ENCODE measurements at places on chromosomes 5 and 9.

GRCh38 chr5:33806738-33807442 lies 84.9 kb downstream of the ADAMTS12 start:
- no peak for DNase-seq

GRCh38 chr5:99621772-99622681 lies 693.2 kb upstream of the CHD1 start:
- no peak for DNase-seq

DNA sequence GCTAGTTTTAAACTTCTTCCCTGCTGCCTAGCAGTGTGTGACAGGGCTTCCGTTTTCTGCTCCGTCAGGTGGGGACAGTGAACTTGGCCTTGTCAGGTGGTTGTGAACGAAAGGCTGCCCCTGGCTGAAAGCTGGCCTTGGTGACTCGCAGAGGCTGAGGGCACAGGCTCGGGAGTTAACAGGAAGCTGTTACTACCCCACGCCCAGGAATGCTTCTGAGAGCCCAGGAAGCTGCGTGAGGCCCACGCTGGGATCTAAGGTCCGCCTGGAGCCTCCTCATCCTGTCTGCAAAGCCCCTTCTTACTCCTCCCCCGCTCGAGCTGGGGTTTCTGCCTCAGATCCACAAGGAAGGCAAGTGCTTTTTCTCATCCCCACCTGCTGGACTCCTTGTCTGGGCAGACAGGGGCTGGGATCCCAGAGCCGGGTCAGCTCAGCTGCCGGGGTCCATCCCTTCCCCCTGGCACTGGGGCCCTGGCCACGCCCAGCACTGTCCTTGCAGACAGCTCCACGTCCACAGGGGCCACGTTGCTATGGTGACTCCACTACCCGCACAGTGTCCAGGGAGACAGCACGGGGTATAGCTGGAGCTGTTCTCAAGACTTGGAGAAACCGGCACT lies 124.7 kb upstream of the TBC1D2 start:
- no peak for DNase-seq

GRCh38 chr9:69542058-69542457 lies 130.1 kb downstream of the APBA1 start:
- DNase-seq = no peak

- no peak for DNase-seq
Measured at GRCh38 chr5:37836235-37836591, 3.6 kb downstream of the GDNF start.

- DNase-seq = no peak
Measured at GRCh38 chr9:136572003-136572827, 26.4 kb upstream of the NOTCH1 start.

DNA sequence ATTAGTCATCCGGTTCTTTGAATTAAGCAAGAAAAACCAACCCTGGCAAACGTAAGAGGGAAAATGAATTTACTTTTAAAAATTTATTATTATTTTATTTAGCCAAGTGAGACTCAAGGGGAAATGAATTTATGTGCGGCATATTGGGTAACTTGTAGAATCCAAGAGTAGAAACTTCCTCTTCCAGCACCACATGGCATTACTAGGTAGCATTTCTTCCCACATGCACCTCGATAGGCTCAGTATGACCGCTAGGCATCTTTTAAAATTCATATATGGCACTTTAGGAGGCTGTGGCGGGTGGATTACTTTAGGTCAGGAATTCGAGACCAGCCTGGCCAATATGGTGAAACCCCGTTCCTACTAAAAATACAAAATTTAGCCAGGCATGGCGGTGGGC lies 17.6 kb upstream of the MYO10 start:
- DNase-seq = no peak

- no peak for DNase-seq
Measured at GRCh38 chr5:83472508-83473345, 1.2 kb downstream of the VCAN start.

DNA sequence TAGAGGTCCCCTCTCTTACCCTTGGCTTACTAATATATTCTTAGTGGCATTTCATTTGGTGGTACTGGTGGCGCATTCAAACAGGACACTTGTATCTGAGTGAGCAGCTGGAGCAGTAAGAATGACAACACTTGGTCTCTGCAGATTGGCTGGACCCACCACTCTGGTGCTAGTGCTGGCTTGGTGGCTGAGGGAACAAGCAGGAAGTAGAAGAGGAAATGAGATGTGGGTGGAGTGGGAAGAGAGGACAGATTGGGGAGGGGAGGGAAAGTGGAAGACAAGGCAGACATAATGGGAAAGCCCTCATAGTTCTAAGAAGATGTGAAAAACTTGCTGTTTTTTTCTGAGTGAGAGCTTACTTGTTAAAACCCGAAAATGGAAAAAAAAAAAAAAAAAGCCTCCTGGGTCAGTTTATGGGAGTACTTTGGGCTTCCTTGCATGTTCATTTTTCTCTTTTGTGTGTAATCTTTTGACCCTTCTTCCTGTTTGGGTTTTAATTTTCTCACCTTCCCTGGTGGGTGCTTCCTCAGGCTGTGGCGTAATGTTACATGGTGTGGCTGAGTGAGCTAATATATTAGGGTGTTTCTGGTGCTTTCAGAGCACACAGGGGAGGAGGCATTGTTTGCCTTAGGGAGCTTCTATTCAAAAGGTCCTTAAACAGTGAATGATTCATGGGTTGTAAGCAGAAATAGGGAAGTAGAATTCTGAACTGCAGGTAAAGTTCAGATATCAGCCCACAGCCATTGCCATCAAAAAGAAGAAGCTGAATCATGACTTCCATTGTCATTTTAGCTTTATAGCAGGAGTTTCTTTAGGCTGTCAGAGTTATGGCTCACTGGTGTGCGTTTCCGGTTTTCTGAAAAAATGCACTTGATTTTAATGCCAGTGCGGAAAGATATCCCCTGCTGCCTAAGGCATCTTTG lies 52.3 kb downstream of the TLE4 start:
- peak; percentile 9 for DNase-seq

DNA sequence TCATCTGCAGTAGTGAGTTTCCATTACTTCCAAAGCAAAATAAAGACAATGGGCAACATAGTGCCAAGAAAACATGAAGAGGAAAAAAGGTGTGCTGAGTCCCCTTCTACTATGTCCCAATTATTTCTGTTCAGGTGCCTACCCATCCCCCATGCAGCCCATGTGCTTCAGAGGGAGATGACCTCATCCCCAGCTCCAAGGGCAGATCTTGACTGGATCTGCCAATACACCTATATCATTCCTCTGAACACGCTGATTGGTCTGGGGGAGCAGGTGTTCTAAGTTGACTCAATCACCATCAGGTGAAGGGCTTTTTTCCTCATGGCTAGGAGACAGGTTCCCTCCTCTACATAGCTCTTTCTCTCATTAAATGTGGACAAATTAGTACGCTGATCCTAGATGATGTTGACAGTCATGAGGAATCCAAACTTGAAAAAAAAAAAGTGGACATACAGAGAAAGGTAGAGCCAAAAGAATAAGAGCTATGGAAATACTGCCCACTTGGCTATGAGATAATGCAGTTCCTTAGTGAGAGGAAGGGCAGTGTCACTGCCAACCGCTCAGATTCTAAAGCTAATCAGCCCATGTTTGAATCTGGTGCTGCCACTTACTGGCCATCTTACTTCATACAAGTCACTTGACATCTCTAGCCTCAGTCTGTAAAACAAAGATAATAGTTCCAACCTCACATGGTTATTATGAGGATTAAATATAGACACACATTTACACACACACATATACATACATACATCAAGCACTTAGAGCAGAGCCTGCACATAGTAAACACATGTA lies 23.1 kb downstream of the PRELID2 start:
- DNase-seq = no peak

GRCh38 chr5:132008961-132009680 lies 2.3 kb downstream of the ACSL6 start:
- DNase-seq = no peak

DNA sequence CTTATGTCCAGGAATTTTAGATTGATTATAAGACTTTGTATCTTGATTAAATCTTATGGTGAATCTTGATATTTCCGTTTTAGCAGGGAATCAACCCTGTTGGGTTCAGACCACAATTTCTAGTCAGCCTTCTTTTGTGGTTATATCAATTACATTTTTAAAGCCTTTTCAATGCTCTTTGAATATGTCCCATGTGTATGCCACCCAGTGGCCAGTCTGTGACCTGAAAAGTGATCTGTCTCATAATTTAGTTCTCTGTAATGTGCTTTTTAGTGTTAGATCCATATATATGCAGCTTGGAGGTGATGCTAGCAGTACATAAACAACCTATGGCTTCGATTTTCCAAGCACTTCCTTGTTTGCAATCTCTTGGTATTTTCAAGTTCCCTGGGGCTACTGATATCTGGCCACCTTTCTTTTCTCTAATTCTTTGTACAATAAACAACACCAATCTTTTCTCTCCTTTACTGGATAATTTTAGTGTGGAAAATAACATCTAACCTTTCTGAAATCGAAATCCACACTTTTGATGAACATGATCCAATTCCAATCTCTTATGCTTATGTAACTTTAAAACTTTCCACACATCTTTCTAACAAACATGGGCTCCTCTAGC lies 28.8 kb downstream of the PDE8B start:
- DNase-seq = no peak

GRCh38 chr9:83405759-83406158 lies 132.4 kb downstream of the FRMD3 start:
- no peak for DNase-seq

DNA sequence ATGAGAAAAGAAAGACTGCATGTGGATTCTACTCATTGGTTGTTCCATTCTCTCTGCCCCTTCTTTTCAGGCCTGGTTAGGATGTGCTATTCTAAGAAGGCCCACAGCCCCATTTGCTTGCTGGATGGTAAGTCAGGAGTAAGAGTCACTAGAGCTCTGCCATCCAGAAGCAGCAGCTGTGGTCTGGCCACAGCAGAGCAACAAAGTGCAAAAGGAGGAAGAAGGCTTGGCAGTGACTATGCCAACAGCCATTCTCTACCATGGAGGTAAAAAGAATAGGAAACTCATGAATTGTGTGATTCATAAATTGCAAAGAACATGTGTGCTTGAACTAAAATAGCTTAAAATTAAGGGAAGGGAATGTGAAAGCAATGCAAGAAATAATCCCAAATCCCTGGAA lies 20.9 kb downstream of the KLHL3 start:
- no peak for DNase-seq

- DNase-seq = no peak
Measured at GRCh38 chr5:59249160-59249559, 644.4 kb downstream of the PDE4D start.

DNA sequence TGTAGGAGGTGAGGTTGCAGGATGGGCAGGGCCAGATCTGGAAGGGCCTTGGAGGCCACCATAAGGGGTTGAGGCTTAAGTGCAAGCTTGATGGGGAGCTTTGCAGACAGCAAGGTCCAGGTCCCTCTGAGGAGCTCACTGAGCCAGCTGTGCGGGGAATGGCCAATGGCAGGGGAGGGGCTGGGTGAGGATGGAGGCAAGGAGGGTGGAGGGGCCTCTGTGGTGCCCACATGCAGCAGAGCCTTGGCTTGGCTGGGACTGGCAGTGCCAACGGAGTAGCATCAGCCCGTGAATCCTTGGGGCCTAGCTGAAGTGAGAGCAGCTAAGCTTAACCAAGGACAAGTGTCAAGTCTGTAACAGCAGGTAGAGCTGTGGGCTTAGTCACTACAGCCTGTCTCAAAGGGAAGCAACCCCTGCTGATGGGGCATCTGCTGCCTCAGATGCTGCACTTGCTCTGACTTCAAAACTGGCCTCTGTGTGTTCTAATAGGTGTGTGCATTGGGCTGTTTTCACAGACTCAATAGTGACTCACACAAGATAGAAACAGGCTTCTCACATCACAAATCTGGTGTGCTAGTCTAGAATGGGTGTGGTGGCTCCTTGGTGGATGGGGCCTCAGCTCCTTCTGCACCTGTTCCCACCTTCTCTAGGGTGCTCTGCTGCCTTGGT lies 16.3 kb downstream of the GALNT12 start:
- DNase-seq = no peak

GRCh38 chr5:142059304-142059940 lies 46.6 kb upstream of the GNPDA1 start:
- no peak for DNase-seq

- DNase-seq = no peak
Measured at GRCh38 chr5:142823126-142823525, 52.9 kb downstream of the ARHGAP26 start.

GRCh38 chr9:131593091-131593820 lies 47.9 kb downstream of the PRRT1B start:
- no peak for DNase-seq

- DNase-seq = no peak
Measured at GRCh38 chr5:174649391-174649790, 75.0 kb upstream of the MSX2 start.

DNA sequence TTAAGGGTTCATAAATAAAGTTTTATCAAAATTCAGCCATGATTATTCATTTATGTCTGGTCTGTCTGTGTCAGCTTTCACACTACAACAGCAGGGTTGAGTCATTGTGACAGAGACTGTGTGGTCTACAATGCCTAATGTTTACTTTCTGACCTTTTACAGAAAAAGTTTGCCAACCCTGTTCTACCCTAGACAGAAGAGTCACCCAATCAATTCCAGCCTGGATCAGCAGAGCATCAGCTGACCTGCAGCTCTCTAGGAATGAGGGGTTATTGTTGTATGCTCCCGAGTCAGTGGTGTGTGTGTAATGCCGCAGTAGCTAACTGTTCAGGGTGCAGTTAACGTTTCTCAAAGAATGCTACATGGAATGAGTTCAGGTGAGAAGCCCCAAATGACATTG lies 87.3 kb downstream of the HRH2 start:
- DNase-seq = no peak

GRCh38 chr5:82497242-82497641 lies 219.1 kb upstream of the RPS23 start:
- no peak for DNase-seq

DNA sequence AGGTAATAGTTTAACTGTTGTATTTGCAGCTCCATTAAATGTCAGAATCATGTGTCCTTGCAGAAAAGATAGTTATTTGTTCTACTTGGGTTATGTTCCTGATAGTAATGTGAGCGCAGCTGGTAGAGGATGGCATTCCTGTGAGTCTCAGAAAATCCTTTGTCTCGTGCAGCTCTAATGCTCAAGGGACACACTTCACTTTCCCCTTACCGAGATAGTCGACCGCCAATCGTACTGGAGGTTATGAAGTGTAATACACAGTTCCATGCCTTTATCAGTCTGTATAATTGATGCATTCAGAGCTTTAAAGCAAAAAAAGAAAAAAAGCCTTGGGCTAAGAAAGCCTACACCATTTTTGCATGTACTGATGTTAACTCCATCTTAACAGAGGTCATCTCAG lies 60.2 kb upstream of the SRP19 start:
- no peak for DNase-seq

- no peak for DNase-seq
Measured at GRCh38 chr5:52947851-52948250, 41.3 kb upstream of the ITGA2 start.

GRCh38 chr5:122480146-122480545 lies 168.1 kb downstream of the SNCAIP start:
- DNase-seq = no peak

GRCh38 chr9:14593406-14593805 lies 99.8 kb downstream of the ZDHHC21 start:
- no peak for DNase-seq

- DNase-seq = no peak
Measured at GRCh38 chr5:147175516-147176097, 59.2 kb upstream of the STK32A start.

DNA sequence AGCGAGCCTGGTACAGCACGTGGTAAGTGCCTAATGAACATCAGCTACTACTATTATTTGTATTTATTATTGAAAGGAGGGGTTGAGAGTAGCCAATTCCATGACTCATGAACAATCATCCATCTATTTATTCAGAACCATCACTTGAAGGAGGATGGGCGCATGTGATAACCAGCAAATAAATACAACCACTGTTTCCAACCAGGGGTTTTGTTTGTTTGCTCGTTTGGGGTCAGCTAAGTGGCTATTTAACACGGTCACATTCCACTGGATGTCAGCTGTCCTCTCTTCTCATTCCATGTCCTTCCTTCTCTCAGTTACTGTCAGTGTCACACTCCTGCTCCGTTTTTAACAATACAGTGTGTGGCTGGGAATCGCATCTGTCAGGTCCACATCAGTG lies 8.6 kb downstream of the RAPGEF1 start:
- no peak for DNase-seq
